ENCODE measurements at places on chromosomes 6 and 20.

DNA sequence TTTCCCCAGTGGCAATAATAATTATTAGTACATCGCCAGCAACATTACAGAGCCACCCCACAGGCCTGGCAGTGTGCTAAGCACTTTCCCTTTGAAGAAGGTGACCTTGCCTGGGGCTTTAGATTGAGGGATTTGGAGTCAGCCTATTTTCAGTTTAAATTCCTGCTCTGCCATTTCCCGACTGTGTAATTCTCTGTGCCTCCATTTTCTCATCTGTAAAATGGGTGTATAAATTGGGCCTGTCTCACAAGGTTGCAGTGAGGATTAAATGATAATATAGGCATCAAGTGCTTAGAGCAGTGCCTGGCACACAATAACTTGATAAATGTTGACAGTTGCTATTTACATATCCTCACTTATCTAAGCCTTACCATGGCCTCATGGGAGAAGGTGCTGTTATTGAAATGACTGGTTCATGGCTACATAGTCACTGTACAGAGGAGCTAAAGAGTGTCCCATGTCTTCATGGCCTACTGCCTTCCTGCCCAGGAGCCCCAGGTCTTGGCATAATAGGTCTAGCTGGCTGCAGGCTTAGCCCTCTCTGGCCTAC, 5.1 kb upstream of the SCRT2 start:
- no peak for DNase-seq

- DNase-seq = no peak
Measured at GRCh38 chr6:136491754-136492153, 58.5 kb downstream of the MAP7 start.

- peak; percentile 37 for DNase-seq
Measured at GRCh38 chr6:34745277-34746103, 11.8 kb upstream of the SNRPC start.

GRCh38 chr20:16684416-16684815, 45.4 kb upstream of the SNRPB2 start:
- DNase-seq = no peak

GRCh38 chr20:60480950-60481742, 522.9 kb downstream of the CDH26 start:
- no peak for DNase-seq

DNA sequence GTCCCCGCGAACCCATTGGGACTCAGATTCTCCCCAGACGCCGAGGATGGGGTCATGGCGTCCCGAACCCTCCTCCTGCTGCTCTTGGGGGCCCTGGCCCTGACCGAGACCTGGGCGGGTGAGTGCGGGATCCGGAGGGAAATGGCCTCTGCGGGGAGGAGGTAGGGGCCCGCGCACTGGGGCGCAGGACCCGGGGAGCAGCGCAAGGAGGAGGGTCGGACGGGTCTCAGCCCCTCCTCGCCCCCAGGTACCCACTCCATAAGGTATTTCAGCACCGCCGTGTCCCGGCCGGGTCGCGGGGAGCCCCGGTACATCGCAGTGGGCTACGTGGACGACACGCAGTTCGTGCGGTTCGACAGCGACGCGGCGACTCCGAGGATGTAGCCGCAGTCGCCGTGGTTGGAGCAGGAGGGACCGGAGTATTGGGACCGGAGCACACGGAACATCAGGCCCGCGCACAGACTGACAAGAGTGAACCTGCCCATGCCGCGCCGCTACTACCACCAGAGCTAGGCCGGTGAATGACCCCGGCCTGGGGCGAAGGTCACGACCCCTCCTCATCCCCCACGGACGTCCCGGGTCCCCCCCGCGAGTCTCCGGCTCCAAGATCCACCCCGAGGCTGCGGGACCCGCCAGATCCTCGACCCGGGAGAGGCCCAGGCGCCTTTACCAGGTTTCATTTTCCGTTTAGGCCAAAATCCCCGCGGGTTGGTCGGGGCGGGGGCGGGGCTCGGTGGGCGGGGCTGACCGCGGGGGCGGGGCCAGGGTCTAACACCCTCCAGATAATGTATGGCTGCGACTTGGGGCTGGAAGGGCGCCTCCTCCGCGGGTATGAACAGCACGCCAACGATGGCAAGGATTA, 15.7 kb upstream of the HLA-A start:
- DNase-seq = peak; percentile 80

- no peak for DNase-seq
Measured at GRCh38 chr20:665276-665675, 10.3 kb downstream of the SCRT2 start.

DNA sequence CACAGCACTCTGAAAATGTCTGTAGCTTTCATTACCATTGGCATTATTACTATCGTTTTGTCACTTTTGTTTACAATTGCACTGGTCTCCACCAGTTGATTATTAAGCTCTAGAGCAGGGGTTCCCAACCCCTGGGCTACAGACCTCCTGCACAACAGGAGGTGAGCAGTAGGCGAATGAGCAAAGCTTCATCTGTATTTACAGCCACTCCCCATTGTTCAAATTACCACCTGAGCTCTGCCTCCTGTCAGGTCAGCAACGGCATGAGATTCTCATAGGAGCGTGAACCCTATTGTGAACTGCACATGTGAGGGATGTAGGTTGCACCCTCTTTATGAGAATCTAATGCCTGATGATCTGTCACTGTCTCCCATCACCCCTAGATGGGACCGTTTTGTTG, 126.4 kb downstream of the ATXN1 start:
- no peak for DNase-seq

- no peak for DNase-seq
Measured at GRCh38 chr6:53822401-53823125, 27.8 kb downstream of the LRRC1 start.

DNA sequence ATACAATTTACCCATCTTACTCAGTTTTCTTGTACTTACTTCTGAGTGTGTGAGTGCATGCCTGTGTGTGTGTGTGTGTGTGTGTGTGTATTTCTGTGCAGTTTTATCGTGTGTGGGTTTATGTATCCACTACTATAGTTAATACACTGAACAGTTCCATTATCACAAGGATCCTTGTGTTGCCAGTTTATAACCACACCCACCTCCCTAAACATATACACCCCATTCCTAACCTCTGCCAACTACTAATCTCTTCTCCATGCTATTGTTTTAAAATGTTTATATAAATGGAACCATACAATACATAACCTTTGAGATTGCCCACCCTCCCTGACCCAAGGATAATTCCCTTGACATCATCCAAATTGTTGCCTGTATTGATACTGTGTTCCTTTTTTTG, 18.7 kb downstream of the POFUT1 start:
- DNase-seq = no peak

DNA sequence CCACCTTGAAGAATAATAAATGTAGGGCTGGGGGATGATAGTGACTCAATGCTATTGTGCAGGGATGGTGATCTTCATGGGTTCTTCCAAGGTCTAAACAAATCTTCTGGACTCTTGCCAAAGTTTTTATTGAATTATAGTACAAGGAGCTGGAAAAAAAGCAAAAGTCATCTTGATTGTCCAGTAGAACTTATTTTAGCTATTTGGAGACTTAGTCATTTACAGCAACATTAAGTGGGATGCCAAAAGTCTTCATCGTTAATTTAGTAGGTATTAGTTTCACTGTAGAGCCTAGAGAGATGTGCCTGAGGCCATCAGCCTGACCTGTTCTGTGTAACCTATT, 212.9 kb upstream of the TBX18 start:
- DNase-seq = no peak

Measured in activated T-cell treated with anti-CD3 and anti-CD28 coated beads, Interleukin-2, amount 50 U/mL, for 48 hours (primary cell).